Right renal cortex interstitium (tissue), 3 donors: ENCODE measurements at places on chromosomes 1 and 21.

DNA sequence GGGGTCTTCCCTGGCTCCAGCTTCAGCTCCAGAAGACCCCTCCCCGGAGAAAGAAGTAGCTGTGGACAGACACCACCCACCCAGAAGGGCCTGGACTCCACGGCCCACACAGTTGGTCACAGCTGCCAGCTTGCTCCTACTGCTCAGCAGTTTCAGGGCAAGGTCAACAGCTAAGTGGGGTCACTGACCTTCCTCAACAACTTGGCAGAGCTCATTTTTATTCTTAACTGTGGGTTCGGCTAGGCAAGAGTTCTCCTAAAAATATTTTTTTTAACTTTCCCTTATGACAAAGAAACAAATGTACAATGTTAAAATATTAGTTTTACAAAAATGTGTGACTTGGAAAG is 41.9 kb downstream of the CTNNBIP1 start:
- DNase-seq = no peak

DNA sequence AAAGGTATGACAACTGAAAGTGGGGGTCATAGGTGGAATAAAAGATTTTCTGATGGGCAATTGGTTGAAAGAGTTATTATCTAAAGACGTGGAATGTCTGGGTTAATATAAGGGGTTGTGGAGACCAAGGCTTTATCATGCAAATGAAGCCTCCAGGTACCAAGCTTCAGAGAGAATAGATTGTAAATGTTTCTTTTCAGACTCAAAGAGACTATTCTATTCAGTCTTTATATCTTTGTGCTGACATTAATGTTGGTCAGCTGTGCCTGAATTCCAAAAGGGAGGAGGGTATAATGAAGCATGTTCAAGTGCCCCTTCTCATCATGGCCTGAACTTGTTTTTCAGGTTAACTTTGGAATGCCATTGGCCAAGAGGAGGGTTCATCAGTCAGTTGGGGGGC is 145.3 kb downstream of the SETD4 start:
- no peak for DNase-seq

DNA sequence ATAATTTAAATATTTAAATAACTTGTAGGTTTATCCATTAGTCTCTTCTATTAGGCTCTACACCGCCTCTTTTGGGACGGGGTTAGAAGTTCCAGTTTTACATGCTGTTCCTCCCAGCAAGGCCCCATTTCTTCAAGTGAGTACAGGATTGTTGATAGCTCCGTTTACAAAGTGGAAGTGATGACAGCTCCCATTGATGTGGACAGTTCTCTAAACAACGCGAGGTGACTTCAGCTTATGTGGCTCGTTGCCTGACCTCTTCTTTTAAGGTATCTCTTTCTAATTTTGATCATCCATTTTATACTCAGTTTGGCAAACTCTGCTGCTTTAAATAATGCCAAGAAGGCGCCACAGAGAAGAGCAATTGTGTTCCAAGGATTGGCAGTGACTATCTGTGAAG is 49.7 kb downstream of the PACC1 start:
- DNase-seq = no peak

DNA sequence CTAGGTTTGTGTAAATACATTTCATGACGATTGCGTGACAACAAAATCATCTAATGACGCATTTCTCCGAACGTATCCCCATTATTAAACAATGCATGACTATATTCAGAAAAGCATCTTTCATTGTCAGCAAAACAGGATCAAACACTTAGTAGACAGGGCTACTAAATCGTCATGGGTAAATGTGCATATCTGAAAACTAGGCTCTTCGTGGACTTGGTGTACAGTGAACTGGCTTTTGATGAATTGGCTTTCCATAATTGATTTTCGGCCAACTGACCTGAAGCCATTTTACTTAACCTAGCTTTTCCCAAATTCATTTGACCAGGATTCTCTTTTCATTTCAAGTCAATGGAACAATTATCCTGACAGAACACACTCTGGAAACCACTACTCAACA is 665.0 kb downstream of the SMYD3 start:
- DNase-seq = no peak

DNA sequence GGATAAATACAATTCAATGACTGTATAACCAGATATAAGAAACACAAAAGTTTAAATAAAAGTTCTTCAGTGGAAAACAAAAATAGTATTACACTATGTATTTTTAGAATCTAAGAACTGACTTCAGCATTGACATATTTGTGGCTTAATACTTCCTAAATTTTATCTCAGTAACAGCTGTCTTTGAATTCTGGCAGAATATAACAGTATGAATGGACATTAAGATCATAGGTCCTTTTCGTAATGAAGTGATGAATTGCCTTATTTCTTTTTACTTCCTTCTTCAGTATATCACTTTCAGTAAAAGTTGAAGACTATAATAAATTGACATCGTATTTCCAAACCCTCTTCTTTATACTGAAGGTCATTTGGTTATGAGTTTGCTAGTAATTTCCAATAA is 1030.0 kb downstream of the MRPL39 start:
- no peak for DNase-seq
